ENCODE measurements at places on chromosomes 7 and 10.
A peak's percentile ranks its signal among the peaks of the same experiment; 100 is the strongest.

- DNase-seq, result no peak
Measured at GRCh38 chr10:12854988-12855387, 146.5 kb downstream of the CCDC3 start.

GRCh38 chr7:133081119-133081598, 731 bp downstream of the CHCHD3 start:
- DNase-seq, result no peak

- DNase-seq, result no peak
Measured at GRCh38 chr7:6487184-6487545, 39.4 kb upstream of the DAGLB start.

DNA sequence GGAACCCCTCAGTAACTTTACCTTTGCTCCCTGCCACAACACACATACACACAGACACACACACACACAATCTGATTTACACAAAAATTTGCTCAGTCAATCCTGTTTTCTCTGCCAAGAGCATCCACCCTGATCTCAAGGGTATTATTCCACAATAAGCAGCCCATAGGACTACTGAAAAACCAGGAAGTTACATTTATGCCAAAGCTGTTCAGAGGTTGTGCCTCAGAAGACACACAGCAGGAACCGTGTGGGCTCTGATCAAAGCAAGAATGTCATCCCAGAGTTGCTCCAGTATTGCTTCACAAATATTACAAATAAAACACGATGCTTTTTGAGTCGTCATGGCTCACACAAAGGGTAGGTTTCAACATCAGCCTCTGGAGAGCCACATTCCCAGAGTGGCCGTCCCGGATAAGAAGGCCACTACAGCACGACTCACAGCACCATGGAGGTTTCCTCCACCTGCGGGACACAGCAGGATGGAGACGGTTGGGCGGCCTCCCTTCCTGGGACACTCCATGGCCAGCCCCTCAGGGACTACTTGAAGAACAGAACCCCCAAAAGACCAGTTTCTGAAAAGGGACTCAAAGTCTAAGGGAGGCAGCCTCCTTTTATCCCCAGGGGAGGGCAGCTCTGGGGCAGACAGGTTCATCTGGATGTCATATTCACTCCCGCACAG, 1.6 kb downstream of the AIFM2 start:
- peak; percentile 63 for DNase-seq

- DNase-seq, result no peak
Measured at GRCh38 chr10:46217752-46218453, 68.9 kb upstream of the ANTXRL start.

DNA sequence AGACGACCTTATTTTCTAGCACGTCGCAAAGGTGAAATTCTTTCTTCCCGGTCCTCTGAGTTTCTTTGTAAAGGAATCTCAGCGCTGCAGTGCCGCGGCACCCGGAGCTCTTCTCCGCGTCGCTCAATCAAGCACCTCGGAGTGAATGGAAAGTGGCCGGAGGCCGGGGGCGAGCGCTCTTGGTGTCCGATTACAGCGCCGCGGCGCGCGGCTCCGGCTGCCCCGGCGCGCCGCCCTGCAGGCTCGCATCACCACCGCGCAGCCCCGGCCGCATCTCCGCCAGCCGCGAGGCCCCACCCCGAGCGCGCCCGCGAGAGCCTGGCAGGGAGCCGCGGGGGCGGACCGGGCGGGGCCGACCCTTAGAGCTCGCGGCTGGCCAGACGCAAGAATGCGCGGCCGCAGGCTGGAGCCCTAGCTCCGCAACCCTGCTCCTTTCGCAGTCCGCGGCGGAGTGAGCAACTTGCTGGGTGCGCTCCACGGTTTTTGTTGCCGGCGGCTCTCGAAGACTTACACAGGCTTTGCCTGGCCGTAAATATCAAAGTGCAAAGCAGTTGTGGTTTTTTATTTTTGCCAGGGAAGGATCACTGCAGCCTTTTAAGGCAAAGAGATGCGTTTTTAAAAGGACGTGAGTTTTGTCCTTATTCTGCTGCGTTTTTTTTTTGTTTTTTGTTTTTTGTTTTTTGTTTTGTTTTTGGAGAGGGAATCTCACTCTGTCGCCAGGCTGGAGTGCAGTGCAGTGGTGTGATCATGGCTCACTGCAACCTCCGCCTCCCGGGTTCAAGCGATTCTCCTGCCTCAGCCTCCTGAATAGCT, at the start of gene SEMA3C:
Gene SEMA3C, minus strand, starts transcription at position 143 of the 813 bp plus-strand sequence. CDS start 2,270 bp downstream, outside the sequence.
- DNase-seq, result peak; percentile 98

- no peak for DNase-seq
Measured at GRCh38 chr10:123990889-123991288, 99.3 kb upstream of the CPXM2 start.

- DNase-seq, result no peak
Measured at GRCh38 chr10:122849900-122850605, 4.4 kb upstream of the CUZD1 start.

GRCh38 chr10:26438534-26439341, 597 bp downstream of the APBB1IP start:
- DNase-seq, result no peak

DNA sequence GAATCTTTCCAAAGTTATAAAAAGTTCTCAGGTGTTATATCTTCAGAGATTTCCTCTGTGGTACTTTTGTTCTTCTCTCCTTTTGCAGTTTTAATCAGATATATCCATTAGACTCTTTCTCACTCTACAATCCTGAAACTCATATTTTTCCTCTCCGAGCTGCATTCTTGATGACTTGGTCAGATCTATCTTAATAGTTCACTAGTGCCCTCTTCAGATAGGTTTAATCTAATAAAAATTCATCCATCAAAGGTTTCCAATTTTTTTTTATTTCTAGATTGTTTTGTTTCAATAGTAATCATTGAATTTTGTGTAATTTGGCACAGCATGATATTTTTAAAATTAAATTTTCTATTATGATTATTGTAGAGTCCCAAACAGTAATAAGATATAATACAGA, 21.8 kb upstream of the DGKB start:
- no peak for DNase-seq

GRCh38 chr10:122515022-122515424, 45.5 kb upstream of the DMBT1 start:
- DNase-seq, result no peak

- no peak for DNase-seq
Measured at GRCh38 chr10:117621795-117622420, 79.4 kb downstream of the EMX2 start.

- no peak for DNase-seq
Measured at GRCh38 chr7:55100544-55101327, 81.9 kb downstream of the EGFR start.

All from LoVo (cell line).